ENCODE measurements at places on chromosomes 11 and 22. TPM values are rescaled to one million over a fixed set of nuclear protein-coding genes. Genes with fewer than 3 reads are reported as not detected.

DNA sequence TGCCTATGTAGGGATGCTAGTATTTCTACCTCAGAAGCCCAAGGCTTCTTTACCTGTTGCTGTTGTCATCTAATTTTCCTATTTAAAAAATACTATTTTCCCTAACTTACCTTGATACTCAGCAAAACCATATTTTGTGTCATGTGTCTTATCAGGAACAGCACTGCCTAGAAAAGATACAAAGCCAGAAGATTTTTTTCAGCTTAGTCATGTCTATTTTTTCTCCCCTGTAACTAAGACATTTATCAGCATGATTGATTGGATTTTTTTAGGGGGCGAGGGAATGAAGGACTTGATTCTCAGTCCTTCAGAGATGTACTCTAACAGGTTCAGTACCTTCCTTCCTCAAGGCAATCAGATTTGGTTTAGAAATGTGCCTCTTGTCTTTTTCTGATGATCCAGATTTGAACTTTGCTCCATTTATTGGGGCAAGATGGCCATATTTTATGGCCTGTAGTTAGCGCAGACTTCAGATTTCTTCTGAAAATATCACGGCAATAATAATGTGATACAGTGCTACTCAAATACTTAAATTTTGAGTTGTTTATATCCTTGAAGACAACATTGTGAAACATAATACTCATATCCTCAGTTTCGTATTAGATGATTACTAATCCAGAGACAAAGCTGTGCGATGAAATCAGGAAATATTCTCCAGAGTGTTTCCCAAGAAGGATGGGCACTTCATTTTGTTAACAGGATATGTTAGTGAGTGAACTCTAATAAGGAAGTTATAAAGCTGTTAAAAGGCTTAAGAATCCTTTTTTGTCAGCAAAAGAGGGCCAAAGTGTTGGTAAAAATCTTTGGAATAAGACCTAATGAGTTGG, 3.8 kb upstream of the PIK3IP1 start:
- DNase-seq, result peak; percentile 63

DNA sequence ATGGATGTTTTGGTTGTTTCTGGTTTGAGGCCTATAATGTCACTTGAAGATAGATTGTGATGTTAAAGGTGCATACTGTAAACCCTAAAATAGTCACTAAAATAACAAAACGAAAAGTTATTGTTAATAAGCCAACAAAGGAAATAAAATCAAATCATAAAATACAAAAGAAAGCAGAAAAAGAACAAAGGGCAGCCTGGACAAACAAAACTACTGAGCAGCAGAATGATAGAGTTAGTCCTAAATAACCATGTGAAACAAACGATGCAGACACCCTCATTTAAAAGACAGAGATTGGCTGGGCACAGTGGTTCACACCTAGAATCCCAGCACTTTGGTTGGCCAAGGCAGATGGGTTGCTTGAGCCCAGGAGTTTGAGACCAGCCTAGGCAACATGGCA, 90.9 kb upstream of the GAL start:
- no peak for DNase-seq

DNA sequence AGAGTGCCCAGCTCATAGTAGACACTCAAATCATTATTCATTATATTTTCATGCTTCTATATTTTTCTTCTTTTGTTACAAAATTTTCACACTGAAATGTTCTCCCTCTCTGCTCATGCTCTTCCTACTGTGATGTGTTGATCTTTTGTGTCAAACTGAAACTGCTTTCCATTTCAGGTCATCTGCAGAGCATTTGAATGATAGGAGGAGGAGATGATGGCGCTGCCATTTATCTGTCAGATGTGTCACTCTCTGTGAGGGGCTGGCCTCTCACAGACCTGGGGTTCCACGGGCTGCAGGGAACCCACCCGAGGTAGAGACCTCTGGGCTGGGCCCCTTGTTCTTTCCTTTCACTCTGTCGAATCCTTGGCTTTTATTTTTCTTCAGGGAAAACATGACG, 41.1 kb downstream of the OR10A6 start:
- DNase-seq, result no peak

DNA sequence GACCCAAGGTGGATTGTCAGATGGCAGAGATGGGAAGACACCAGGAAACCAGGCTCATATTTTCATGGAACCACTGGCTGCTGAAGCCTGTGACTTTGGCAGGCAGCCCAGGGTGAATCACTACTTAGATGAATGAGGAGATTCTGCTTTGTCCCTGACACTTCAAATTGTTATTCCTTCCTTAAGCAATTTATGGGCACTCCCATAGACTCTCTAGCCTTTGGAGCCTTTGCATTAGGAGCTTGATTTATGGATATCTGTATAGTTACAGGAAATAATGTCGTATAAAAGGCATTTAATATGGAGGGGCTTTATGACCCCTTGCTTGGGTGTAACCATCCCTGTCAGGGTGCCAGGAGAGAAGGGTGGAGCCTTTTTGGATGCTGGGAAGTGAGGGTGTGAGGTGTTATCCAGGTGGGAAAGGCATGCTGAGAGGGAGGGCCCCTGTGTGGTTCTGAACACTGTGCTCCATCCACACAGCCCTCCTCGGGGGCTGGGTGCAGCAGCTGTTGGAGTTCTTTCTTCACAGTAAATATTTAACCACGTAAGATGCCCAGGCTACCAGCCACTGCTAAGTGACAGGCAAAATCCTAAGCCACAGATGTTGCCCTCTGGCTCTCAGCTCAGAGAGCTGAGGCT, 35.3 kb downstream of the IL18 start:
- peak; percentile 59 for DNase-seq

GRCh38 chr22:39292561-39293074, 26.8 kb downstream of the RPL3 start:
- DNase-seq, result peak; percentile 93

GRCh38 chr11:57566905-57567514, 462 bp downstream of the UBE2L6 start:
- peak; percentile 17 for DNase-seq

DNA sequence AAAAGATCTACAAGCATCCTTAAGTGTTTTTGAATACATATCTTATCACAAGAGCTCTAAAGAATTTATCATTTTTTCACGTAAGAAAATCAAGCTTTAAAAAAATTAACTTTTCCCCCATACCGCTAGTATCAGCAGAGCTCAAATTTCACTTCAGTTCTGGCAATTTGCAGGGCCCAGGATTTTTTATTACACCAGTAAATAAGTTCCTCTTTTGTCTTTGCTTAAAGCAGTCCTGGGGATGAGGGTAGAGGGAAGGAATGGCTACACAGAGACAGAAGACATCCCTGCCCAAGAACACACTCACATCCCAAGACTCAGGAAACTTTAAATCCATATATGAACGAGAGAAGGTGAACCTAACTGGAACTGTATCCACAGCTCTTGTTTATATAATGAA, 22.6 kb upstream of the SORL1 start:
- no peak for DNase-seq

- DNase-seq, result no peak
Measured at GRCh38 chr11:3989276-3989920, 105.2 kb upstream of the RRM1 start.

- DNase-seq, result peak; percentile 91
Measured at GRCh38 chr11:67032830-67033551, 10.1 kb downstream of the SYT12 start.

DNA sequence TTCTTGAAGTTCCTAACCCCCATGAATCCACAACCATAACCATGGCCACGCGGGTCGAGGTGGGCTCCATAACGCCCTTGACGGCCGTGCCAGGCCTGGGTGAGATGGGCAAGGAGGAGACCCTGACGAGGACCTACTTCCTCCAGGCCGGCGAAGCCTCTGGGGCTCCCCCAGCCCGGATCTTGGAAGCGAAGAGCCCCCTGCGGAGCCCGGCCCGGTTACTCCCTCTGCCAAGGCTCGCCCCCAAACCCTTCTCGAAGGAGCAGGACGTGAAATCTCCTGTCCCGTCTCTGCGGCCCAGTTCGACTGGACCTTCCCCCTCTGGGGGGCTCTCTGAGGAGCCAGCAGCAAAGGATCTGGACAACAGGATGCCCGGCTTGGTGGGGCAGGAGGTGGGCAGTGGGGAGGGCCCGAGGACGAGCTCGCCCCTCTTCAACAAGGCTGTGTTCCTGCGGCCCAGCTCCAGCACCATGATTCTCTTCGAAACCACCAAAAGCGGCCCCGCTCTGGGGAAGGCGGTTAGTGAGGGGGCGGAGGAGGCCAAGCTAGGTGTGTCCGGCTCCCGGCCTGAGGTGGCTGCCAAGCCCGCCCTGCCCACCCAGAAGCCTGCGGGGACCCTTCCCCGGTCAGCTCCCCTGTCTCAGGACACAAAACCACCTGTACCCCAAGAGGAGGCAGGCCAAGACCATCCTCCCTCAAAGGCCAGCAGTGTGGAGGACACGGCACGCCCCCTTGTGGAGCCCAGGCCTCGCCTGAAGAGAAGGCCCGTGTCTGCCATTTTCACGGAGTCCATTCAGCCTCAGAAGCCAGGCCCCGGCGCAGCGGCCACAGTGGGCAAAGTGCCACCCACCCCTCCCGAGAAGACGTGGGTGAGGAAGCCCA, 75.7 kb downstream of the KIAA1671 start:
- peak; percentile 31 for DNase-seq

DNA sequence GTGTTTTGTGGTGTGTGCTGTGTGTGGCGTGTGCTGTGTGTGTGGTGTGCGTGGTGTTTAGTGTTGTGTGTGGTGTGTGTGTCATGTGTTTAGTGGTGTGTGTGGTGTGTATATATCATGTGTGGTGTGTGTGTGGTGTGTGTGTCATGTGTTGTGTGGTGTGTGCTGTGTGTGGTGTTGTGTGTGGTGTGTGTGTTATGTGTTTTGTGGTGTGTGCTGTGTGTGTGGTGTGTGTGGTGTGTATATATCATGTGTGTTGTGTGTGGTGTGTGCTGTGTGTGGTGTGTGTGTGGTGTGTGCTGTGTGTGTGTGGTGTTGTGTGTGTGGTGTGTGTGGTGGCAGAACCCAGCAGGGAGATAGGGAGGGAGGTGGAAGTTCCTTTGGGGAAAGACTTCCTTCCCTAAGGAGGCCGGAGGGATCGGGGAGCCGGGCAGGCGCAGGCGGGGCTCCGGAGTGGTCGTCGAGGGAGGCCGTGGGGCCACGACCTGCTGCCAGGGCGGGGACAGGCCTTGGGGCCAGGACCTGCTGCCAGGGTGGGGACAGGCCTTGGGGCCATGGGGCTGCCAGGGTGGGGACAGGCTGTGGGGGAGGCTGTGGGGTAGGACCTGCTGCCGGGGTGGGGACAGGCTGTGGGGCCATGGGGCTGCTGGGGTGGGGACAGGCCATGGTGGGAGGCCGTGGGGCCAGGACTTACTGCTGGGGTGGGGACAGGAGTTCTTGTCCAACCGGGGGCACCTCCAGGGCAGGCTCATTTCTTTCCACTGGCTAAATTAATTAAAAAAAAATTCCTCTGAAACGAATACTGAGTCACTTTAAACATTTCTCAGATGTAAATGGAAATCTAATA, 15.2 kb downstream of the PIM3 start:
- peak; percentile 25 for DNase-seq

The C11orf86 gene
- not detected for total RNA-seq

The PRPF19 gene
- 53.1 TPM for total RNA-seq

The THY1 gene
- total RNA-seq, result 164 TPM

All from fibroblast of the aortic adventitia (primary cell).